ENCODE measurements at places on chromosomes 1 and 21.

DNA sequence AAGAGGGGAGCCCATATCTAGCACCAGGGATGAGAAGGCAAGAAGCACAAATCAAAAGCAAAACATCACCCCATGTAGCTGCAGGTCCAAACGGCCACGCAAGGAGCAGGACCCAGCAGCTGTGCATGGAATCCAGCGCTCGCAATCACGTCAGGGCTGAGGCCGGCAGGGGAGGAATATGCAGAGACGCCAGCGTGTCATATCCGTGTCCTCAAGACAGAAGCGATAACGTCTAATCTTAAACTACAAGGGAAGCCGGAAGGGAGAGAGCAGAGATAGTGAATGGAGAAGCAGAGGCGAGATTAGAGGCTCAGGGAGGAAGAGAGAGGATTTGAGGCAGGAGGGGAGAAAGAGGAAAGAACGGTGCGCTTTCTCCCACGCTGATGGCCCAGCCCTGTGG is 39.1 kb downstream of the FBXO2 start:
- no peak for DNase-seq

GRCh38 chr1:30877205-30877912 is 31.2 kb downstream of the SDC3 start:
- peak; percentile 89 for DNase-seq

DNA sequence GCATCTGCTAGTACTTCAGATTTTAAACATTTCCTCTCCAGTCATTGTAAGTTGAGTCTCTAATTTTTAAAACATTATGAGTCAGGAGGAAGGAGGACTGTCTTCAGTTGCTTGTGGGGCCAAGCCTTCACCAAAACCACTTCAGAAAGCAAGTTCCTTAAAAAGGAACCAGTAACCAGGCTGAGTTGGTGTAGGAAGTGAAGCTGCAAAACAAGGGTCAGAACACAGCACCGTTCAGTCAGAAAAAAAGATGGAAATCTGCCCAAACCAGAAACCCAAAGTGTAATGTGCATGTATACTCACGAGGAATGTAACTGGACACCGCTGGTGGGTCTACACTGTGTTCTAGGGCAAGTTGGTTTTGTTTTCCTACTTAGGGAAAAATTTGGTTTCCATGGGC is 402.1 kb downstream of the SETD4 start:
- peak; percentile 94 for DNase-seq

DNA sequence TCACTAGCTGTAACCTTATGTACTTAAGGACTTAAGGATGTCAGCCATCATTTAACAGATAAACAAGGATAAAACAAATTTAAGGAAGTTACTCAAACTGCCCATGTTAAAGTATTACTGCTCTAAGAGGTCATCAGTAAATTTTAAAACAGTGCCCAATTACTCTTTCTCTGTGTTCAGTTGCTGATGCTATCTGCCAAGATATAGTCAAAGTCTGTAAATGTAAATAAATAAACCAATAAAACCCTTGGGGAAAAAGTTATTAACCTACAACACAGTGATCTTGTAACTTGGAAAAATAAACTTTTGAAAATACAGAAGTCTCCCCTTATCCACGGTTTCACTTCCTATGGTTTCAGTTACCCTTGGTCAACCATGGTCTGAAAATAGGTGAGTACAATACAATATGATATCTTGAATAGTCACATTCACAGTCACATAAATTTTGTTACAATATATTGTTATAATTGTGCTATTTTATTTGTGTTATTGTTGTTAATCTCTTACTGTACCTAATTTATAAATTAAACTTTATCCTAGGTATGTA is 501.8 kb downstream of the LMO4 start:
- DNase-seq = no peak

GRCh38 chr21:25615880-25616279 is 8.6 kb upstream of the MRPL39 start:
- no peak for DNase-seq

DNA sequence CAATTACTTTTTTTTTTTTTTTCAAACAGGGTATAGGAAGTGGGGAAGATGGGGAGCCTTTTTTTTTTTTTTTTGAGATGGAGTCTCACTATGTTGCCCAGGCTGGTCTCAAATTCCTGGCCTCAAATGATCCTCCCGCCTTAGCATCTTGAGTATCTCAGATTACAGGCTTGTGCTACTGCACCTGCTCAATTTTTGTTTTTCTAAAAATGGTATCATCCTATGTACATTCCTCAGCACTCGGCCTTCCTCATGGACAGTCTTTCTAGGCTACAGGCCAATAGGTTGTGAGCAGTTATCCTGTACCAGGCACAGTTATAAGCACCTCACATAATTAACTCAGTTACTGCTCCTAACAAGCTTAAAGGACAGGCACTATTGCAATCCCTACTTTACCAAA is 132.1 kb upstream of the EDN2 start:
- no peak for DNase-seq

GRCh38 chr1:18932387-18932786 is 24.1 kb downstream of the IFFO2 start:
- DNase-seq = no peak

DNA sequence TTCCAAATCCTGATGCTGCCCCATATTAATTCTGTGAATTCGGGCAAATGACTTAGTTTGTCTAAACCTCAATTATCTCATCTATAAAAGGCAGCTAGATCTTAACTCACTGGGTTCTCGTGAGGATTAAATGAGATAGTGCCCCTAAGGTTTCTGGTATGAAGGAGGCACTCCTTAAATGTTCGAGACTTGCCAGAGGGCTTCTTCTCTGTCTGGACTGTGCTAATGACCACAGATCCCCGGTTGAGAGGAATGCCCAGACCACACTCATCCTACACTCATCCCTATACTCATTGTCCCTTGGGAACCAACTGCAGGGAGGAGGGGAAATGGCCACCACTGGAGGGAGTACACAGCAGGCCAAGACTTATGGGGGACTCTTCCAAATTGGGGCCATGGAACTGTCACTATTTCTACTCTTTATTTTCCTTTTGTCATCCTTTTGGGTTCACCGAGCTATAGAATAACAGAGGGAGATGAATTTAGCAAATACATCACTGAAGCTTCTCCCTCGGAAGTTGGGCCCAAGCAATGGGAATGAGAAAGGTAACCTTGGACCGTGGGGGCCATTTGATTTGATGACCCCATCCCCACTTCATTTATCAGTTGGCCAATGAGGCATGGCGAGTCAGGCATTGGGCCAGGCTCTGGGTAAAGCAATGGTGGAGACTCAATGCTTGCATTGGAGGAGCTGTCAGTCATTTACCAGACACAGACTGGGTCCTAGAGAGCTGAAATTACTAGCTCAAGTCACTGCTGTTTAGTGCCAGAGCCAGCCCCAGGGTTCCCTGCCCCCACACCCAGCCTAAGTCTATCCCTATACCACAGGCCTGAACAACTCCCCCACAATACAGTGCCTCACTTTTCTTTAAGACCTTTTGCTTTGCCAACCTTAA is 5.1 kb downstream of the ATF3 start:
- peak; percentile 75 for DNase-seq

- DNase-seq = no peak
These were observed 880 bp downstream of the IGSF21 start for GRCh38 chr1:18108299-18109057.

DNA sequence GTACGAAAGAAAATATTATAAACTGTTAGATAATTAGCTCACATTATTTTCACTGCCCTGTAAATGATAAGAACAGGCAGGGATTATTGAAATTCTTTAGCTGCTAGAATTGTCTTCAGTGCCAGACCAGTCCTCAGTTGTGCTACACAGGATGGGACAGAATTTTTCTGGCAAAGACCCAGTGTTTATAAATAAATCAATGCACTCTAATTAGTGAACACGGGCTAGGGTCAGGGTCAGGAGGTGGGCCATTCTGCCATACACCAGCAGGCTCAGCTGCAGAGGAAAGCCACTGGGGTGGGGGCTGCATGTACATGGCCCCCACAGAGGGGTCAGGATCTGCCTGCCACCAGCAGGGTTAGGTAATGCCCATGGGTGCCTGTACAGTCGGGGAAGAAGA is 6.4 kb downstream of the BCAR3 start:
- DNase-seq = no peak

DNA sequence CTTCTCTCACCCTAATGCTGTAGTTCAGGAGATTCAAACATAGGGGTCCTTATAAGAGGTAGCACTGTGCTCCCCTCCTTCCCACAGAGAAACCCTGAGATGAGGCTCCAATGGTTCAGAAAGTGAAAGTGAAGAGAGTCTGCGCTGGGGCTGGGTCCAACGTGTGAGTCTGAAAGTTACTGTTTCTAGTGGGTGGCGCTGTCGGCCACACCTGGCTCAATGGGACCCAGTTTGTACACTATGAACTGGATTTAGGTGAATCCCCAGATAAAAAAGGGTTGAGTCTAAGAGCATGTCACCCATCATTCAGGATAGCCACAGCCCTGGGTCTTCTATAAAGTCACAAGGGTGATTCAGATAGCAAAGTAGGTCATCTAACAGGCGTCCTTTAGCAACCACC is 2.8 kb downstream of the SMCP start:
- DNase-seq = no peak

GRCh38 chr1:20507248-20507563 is 745 bp downstream of the MUL1 start:
- DNase-seq = no peak

DNA sequence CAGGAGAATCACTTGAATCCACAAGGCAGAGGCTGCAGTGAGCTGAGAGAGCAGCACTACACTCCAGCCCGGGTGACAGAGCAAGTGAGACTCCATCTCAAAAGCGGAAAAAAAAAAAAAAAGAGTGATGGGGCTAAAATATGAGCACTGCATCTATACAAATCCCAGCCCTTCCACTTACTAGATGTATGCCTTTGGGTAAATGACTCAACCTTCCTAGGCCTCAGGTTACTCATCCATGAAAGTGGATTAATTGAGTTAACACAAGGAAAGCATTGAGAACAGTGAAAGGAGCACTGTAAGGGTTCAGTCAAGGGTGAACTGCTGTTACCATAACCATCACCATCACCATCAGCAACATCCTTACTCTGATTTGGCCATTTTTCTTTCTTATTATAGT is 226.4 kb upstream of the C8B start:
- no peak for DNase-seq

DNA sequence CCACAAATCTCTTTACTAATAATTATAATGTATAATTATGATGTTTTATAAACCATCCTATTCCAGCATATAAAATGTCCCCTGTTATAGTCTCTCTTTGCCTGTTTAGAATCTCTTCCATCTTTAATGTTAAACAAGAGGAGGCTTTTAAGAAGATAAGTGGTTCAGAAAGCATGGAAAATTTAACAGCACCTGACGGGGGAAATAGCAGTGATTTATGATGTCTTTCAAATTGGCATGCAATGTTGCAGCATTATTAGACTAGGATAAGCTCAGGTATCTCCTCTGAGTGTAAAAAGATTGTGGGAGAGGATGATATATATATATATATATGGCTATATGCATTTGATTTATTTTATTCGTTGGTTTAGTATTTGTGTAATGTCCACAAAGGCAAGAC is 24.4 kb downstream of the GIPC2 start:
- no peak for DNase-seq

- no peak for DNase-seq
These were observed 58.5 kb downstream of the STYXL2 start for GRCh38 chr1:167152192-167152876.

- DNase-seq = no peak
These were observed 881 bp upstream of the ACTRT2 start for GRCh38 chr1:3020263-3020909.

DNA sequence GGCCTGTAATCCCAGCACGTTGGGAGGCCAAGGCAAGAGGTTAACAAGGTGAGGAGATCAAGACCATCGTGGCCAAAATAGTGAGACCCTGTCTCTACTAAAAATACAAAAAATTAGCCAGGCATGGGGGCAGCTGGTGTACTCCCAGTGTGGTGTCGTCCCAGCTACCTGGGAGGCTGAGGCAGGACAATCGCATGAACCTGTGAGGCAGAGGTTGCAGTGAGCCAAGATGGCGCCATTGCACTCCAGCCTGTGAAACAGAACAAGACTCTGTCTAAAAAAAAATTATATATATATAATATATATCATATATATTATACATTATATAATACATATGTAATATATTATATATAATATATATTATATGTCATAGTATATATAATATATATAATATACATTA is 249.2 kb upstream of the TPTE start:
- peak; percentile 9 for DNase-seq

- DNase-seq = no peak
These were observed 39.0 kb downstream of the TENT5C start for GRCh38 chr1:117644696-117645311.

- peak; percentile 88 for DNase-seq
These were observed 54.1 kb downstream of the TOMM20 start for GRCh38 chr1:235074523-235075047.

GRCh38 chr1:234322097-234322496 is 51.2 kb upstream of the COA6 start:
- DNase-seq = no peak

GRCh38 chr1:88730132-88730675 is 46.1 kb downstream of the PKN2 start:
- no peak for DNase-seq

- no peak for DNase-seq
These were observed 348.5 kb downstream of the PTPRU start for GRCh38 chr1:29584776-29585175.

- no peak for DNase-seq
These were observed 74.4 kb downstream of the PTPRU start for GRCh38 chr1:29310616-29311180.

DNA sequence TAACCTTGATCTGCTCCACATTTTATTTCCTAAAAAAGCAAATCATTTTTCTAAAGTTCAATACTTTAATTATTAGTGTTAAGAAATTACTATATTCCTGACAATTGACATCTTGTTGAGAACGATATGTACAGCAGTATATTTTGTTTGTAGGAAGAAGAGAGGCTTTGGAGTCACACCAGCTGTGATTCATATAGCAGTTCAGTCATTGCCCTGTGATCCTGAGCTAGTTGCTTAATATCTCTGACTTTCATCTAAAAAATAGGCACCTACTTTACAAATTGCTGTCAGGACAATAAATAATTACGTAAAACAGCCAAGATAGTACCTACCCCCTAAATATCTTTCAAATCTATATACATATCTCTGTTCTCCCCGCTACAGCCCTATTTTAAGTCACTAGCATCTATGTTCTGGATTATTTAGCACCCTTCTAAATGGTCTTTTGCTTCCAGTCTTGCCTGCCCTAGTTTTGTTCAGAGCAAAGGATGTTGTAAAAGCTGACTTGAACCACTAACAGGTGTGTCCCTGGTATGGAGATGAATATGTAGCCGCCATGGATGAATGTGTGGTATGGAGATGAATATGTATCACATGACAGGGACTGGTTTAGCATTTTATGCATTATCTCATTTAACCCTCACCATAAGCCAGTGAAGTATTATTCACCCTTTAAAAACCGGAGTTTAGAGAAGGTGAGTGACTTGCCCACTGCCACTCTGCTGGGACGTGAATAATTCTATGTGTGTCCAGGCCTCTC is 42.2 kb downstream of the RNF220 start:
- no peak for DNase-seq

DNA sequence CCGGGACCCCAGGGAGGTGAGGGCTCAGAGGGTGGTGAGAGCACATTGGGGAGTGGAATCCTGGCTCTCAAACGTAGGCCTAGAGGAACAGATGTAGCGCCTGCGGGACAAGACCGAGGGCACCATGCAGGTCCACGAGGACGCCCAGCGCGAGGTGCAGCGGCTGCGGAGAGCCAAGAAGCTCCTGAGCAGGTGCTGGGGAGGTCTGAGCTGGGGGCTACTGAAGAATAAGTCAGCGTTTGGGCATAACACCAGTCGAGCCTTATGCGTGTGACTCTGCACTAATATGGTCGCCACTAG is 2.6 kb upstream of the NBPF3 start:
- DNase-seq = no peak

GRCh38 chr1:117662667-117663066 is 56.8 kb downstream of the TENT5C start:
- DNase-seq = no peak
